ENCODE measurements at places on chromosomes 7 and 10. TPM values are rescaled to one million over a fixed set of nuclear protein-coding genes. Genes with fewer than 3 reads are reported as not detected.

DNA sequence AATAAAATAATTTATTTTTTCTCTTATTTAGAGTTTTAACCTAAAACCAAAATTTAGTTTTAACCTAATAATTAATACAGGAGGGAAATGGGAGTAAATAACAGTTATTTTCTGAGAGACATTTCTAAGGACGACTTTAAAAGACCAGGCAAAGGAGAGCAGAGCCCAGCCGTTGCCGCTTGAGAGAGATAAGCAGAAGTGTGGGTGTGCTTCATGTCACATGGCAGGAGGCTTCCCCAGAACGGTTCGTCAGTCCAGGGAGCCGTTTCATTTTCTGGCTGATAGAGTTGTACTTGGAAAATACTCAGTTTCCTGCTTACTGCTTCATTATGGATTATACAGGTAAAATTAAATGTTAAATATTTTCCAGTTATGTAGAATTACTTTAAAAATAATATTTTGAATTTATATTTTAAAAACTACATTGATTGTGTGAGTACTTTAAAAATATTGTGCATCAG is 61.4 kb downstream of the ST7 start:
- peak overlapping the region; percentile 72 for H3K27ac ChIP-seq
- no peaks in the 10 kb centered on the region for H3K27me3 ChIP-seq
- H3K4me3 ChIP-seq, result peak overlapping the region; percentile 61
- H3K4me1 ChIP-seq, result peaks cover 53% of the 10 kb centered on the region
- H3K36me3 ChIP-seq, result no peaks in the 10 kb centered on the region
- DNase-seq, result peak; percentile 59

- H3K27me3 ChIP-seq, result no peaks in the 10 kb centered on the region
- DNase-seq, result no peak
- no peak overlapping the region for H3K27ac ChIP-seq
- no peaks in the 10 kb centered on the region for H3K4me1 ChIP-seq
- no peak overlapping the region for H3K4me3 ChIP-seq
These were observed 434.4 kb upstream of the ZMIZ1 start for GRCh38 chr10:78634389-78634815.

DNA sequence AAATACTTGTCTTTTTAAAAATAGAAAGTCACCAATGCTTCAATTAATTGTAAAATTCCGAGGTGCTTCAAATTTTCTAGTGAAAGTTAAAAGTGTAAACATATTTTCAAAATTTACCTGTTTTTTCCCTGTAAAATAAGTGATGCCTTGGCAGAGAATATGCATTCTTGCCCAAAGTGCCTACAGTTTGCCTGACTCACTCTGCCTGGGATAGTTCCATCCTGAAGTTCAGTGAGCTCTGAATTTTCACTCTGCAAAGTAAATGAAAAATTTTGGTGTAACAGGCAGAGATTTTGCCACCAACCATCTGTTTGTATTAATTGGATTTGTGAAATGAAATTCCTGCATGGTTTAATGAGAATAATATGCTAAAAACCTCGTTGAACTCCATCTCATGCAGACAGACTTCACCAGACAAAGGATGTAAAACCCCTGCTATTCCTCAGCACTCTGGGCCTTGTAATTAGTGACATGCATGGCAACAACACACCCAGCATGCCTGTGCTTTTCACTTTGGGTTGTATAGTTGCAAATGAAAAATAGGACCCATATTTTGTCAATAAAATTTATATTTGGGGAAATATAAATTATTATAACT is 117.4 kb upstream of the GNAI1 start:
- H3K4me3 ChIP-seq, result no peak overlapping the region
- DNase-seq, result no peak
- H3K27me3 ChIP-seq, result no peaks in the 10 kb centered on the region
- no peaks in the 10 kb centered on the region for H3K36me3 ChIP-seq
- no peak overlapping the region for H3K27ac ChIP-seq

GRCh38 chr10:33071857-33072256 is 113.8 kb upstream of the ITGB1 start:
- H3K36me3 ChIP-seq, result no peaks in the 10 kb centered on the region
- no peaks in the 10 kb centered on the region for H3K27me3 ChIP-seq
- DNase-seq, result no peak
- peaks cover 5% of the 10 kb centered on the region for H3K4me1 ChIP-seq
- no peak overlapping the region for H3K4me3 ChIP-seq

DNA sequence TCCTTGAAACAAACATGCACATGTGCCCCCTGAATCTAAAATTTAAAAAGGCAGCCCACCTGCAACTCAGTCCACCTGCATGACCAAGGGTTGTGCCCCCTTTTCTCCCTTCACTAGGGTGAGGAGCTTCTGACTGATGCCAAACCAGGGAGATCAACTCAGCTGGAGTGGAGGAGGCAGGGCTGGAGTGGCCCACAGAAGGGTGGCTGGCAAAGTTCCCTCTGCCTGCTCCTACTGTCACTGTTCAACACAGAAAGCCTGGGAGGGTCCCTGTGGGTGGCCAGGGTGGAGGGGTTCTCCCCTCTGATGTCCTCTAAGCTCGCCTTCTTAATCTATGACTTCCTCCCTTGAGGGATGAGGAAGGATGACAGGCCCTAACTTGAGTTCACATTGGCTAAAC is 55.7 kb upstream of the ANTXRL start:
- no peaks in the 10 kb centered on the region for H3K4me1 ChIP-seq
- no peak overlapping the region for H3K4me3 ChIP-seq
- no peak overlapping the region for H3K27ac ChIP-seq
- no peaks in the 10 kb centered on the region for H3K27me3 ChIP-seq
- DNase-seq, result no peak

The EN2 gene
- total RNA-seq, result 0.21 TPM

The SLC26A3 gene
- total RNA-seq, result 0.24 TPM

The WNT8B gene
- not detected for total RNA-seq

The MRLN gene
- total RNA-seq, result 87.4 TPM

The STMP1 gene
- total RNA-seq, result 25.1 TPM
